Natural killer cell (primary cell): ENCODE measurements at places on chromosomes 2 and 18. TPM values are rescaled to one million over a fixed set of nuclear protein-coding genes. Genes with fewer than 3 reads are reported as not detected.

The MROH2A gene
- not detected for total RNA-seq

The ALMS1 gene
- total RNA-seq, result 33.8 TPM

The RNU2-63P gene
- total RNA-seq, result 117 TPM

The TTC27 gene
- 14.1 TPM for total RNA-seq

The C1GALT1C1L gene
- total RNA-seq, result not detected

The RAB31 gene
- total RNA-seq, result 9.9 TPM
